SK-N-DZ (cell line): ENCODE measurements at places on chromosomes 11 and 22.

DNA sequence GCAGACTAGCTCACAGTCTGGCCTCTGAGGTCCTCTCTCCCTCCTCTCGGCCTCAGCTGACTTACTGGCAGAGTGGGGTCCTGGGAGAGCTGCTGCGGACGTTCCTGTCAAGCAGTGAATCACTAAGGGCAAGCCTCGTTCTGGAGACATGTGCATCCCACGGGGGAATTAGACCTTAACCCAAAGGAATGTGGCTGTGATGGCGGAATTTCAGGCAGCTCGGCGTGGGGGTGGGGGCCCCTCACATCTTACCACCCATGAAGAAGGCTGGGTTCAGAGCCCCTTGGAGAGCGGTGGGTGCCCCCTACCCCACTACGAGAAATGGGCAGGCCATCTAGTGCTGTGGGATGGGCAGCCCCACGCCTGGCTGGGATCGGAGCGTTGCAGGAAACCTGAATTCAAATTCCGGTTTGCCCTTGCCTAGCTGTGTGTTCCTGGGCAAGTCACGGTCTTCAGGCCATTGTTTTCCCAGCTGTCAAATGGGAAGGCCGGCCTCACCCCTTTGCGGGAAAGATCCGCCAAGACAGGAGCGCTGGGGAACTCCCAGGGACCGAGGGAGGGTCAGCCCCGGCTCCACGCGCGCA is 554 bp downstream of the LRRC32 start:
- no peak for DNase-seq

GRCh38 chr11:104113541-104113940 is 50.4 kb downstream of the PDGFD start:
- DNase-seq, result no peak

GRCh38 chr11:17637901-17638300 is 81.5 kb upstream of the MYOD1 start:
- no peak for DNase-seq

DNA sequence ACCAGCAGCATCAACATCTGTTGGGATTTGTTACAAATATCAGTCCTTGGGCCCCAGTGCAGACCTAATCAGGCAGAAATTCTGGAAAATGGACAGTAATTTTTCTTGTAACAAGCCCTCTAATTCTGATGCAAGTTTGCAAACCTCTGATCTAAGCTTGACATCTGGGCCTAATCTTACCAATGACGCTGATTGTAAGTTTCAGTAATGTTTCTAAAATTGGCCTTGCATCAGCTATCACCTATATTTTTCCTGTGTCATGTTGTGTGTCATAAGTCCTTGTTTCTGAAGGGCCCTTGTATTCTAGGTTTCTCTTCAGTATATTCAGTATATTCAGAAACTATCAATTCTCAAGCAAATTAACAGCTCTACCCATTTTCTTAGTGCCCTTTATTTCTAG is 36.4 kb downstream of the ZNF215 start:
- no peak for DNase-seq

DNA sequence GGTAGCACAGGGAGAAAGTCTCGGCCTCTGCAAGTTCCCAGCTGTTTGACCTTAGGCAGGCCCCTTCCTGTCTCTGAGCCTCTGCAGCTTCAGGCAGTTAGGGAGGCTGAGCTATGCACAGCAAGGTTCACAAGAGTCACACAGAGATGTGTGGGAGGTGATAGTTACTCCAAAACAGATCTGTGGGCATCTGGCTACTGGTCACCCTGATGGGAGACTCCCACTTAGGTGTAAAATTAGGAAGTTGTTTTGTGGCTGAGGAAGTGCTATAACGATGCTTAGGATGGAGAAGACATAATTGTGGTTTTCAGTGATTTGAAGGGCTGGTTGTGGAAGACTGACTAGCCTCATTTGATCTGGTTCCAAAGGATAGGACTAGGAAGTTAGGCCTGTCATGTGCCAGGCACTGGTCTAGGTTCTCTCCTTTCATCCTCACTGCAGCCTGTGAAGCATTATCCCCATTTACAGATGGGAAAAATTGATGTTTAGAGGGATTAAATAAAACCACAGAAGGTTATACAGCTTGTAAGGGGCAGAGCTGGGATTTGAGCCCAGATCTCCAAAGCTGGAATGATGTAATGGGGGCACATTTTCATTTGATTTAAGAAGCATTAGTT is 13.5 kb downstream of the ACO2 start:
- DNase-seq, result no peak

GRCh38 chr11:128291835-128292234 is 295.5 kb downstream of the ETS1 start:
- no peak for DNase-seq

- peak; percentile 8 for DNase-seq
Observed at GRCh38 chr11:125062931-125063428, at the start of gene SLC37A2. TSS of gene SLC37A2 (plus strand) at chr11:125063305. CDS start at chr11:125063368, 63 bp downstream.

GRCh38 chr11:34182921-34183685 is 77.7 kb downstream of the NAT10 start:
- DNase-seq, result no peak

DNA sequence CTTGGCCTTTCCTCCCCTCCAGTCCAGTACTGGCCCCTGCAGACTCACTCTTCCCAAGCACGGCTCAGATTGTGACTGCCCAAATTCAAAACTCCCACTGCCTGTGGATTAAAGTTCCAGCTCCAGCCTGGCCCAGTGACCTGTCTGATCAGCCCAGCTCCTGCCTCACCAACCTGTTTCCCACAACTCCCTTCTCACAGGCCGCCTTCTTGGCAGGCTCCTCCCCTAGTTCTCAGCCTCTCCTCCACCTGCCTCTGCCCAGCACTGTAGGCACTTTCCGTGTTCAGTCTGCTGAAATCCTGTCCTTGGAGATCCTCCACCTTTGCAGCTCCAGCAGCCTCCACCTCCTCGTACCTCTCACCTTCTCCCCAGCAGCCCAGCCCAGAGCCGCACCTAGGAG is 68.6 kb downstream of the MICAL2 start:
- no peak for DNase-seq

DNA sequence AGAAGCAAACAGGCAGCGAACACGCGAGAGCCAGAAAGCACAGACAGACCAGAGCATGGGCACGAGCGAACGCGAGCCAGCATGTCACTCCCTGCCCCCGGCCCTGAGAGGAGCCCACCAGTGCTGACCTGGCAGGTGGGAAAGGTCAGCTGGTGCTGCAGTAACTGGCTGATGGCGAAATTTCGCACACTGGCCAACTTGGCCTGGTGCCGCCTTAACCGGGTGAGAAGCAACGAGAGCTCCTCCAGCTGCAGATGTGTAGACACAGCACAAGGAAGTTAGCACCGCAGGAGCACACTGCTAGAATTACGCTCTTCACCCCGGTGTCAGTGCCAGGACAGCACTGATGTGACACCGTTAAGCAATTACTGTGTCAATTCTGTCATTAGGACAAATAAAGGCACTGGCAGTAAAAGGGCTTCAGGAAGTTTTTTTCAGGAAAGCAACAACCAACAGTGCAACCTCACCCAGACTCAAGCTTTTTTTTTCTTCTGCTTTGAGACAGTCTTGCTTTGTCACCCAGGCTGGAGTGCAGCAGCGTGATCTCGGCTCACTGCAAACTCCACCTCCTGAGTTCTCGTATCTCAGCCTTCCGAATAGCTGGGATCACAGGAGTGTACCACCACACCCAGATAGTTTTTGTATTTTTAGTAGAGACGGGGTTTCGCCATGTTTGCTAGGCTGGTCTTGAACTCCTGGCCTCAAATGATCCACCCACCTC is 76.8 kb downstream of the C11orf58 start:
- DNase-seq, result no peak

DNA sequence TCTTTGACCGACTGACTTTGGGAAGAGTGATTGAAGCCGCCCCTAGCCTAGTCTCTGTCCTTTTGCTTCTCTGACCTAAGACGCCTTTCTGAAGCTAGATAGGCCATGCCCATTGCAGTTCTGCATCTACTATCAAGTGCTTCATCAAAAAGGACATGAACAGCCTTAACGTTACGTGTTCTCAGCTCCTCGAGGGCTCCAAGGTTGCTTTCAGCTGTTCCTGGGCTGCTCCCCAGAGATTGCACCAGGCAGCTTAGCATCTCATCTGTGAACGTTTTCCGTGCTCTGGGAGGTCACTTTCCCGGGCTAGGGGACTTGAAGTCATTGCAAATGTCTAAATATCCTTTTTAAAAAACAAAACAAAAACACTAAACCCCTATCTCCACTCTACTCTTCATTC is 13.9 kb downstream of the MICAL2 start:
- DNase-seq, result no peak

- DNase-seq, result no peak
Observed at GRCh38 chr11:73121692-73122091, 20.4 kb downstream of the FCHSD2 start.

DNA sequence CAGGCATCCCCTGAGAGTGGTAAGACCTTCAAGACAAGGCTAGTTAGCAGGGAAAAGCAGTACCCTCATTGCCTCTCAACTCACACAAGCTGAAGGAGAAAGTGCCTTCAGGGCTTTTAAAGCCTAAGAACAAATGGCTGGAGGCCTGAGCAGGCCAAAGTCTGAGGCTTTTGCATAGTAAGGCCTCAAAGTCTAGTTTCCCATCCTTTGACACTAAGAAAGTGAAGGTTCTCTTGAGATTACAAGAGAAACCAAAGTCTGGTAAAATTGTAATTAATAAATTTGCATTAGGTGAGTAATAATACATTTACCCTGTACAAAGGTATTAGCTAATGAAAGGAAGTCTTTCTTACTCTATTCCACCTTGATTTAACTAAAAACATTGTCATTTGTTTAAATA is 47.0 kb upstream of the CCDC89 start:
- DNase-seq, result no peak

DNA sequence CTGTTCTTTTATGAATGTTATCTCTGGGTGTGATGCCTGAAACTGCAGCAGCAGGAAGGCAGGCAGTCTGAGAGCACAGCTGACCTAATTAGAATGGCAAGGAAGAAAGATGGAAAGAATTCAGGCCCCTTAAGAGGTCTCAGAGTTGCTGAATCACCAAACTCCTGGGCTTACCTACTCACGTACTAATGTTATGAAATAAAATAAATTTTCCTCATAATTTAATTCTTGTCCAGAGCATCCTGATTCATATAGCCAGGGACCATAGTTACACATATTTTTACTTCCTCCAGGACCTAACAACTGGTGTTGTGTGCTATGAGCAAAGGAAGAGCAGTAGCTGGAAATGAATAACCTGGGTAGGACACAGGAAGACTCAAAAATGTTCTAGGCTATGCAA is 41.9 kb downstream of the SNX19 start:
- DNase-seq, result no peak

DNA sequence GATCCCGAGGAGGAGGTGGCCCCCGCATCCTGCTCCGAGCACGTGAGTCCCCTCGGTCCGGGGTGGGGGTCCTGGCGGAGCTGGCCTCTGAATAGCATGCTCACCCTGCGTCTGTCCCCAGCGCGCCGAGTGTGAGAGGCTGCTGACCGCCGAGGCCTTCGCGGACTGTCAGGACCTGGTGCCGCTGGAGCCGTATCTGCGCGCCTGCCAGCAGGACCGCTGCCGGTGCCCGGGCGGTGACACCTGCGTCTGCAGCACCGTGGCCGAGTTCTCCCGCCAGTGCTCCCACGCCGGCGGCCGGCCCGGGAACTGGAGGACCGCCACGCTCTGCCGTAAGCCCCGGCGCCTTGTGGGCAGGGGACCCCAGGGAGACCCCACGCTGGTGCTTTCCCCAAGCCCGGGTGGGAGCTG is 3.5 kb downstream of the MUC2 start:
- no peak for DNase-seq

- DNase-seq, result no peak
Observed at GRCh38 chr22:40635043-40635939, 1.2 kb downstream of the MRTFA start.

DNA sequence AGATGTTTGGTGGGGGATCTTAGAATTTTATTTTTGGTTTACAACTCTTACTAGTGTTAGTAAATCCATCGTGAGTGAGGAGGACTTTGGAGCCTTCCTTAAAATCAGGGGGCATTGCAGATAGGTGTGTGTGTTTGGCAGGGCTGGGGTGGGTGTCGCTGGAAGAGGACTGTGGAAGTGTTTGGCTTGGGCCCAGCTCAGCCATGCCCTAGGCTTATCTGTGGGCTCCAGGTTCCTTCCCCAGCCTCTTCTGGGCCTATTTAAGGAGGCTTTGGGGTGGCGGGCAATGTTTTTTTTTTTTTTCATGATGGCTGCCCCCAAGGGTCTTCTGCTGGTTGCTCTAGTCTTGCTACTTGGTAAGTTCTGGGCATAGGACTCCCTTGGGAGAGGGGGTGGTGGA is 22.1 kb downstream of the MTFP1 start:
- no peak for DNase-seq

GRCh38 chr11:19605520-19606371 is 106.9 kb upstream of the NAV2 start:
- no peak for DNase-seq

DNA sequence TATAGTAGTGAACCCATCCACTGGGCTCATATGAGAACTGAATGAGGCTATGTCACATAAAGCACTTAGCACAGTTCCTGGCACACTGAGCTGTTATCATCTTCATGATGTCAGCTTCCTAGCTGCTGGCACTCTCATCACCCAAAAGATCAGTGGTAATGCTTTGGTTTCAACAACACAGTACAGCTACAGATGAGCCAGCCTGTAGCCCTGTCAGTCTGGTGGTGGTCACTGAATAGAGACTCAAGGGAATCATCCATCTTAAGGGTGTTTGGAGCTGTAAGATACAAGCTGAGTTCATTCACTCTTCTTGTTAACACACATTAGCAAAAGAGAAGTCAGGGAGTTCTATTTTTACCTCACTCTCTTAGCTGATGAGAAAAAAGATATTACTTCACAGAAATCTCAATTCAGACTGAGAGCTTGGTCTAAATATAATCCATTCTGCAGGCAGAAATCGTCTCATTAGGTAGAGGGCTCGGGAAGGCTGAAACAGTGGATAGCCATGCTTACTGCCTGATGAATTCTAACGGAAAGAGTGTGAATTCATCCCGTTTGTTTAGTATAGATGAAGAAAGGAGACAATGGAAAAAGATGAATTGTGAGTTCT is 6.3 kb upstream of the SLC1A2 start:
- no peak for DNase-seq

DNA sequence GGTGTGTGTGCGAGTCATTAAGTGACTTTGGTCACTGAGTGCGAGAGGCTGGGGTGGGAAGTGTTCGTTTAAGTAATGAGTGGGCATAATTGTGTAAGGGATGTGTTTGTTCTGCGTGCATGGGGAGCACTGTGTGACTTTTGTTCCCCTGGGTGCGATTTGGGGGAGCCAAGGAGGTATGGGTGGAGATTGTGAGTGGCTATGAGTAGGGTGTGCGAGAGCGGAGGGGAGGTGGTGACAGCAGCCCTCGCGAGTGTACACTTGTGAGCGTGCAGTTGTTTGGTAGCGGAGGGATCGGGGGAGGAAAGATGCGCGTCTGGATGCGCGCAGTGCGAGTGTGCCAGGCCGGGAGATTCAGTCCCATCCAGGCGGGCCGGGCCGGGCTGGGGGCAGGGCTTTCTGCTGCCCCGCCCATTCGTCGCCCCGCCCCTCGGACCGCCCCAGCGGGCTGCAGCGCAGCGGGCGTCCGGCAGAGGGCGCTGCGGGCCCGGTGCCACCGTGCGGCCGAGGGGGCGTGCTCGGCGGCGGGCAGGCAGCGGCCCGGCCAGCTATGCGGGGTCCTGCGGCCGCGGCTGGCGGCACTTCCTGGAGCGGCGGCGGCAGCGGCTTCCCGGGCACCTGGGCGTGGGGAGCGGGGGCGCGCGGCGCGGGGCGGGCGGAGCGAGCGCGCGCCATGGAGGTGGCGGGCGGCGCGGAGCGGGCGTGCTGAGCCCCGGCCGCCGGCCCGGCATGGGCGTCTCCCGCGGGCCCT is at the start of gene DGKZ:
Gene DGKZ, plus strand, starts transcription at position 578 of the 751 bp plus-strand sequence. CDS start 197 bp downstream, outside the sequence.
- peak; percentile 78 for DNase-seq

GRCh38 chr22:37263966-37264887 is 18.1 kb upstream of the CYTH4 start:
- no peak for DNase-seq

GRCh38 chr22:49037701-49038245 is 789.9 kb downstream of the BRD1 start:
- no peak for DNase-seq
